ENCODE measurements at places on chromosomes 1 and 21.

GRCh38 chr1:89710498-89711139, 77.7 kb downstream of the LRRC8C start:
- DNase-seq: no peak

DNA sequence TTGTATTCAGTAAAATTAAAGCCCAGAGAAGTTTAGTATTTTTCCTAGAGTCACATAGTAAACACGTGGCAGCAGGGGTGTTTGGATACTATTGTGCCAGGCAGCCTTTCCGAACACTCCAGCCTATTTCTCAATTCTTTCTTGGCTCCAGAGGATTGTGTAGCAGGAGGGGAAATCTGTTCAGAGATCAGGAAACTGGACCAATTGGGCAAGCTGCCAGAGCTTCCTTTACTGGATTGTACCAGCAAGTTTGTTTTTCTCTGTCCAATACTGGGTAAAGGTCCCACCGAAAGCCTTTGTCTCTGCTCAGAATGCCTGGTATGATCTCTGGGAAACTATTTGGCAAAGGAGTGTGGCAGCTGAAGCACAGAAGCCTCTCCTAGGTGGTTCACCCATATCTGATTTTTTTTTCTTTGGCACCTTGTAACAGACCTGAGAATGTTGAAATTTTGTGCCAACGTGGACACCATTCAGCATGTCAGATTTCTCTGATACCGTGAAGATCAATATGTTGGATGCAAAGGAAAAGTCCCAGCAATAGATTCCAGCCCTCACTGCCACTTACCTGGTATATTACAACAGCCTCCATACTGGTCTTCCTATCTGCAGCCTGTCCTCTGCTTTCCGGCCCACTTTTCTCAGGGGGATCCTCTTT, 126.2 kb downstream of the FGGY start:
- no peak for DNase-seq

DNA sequence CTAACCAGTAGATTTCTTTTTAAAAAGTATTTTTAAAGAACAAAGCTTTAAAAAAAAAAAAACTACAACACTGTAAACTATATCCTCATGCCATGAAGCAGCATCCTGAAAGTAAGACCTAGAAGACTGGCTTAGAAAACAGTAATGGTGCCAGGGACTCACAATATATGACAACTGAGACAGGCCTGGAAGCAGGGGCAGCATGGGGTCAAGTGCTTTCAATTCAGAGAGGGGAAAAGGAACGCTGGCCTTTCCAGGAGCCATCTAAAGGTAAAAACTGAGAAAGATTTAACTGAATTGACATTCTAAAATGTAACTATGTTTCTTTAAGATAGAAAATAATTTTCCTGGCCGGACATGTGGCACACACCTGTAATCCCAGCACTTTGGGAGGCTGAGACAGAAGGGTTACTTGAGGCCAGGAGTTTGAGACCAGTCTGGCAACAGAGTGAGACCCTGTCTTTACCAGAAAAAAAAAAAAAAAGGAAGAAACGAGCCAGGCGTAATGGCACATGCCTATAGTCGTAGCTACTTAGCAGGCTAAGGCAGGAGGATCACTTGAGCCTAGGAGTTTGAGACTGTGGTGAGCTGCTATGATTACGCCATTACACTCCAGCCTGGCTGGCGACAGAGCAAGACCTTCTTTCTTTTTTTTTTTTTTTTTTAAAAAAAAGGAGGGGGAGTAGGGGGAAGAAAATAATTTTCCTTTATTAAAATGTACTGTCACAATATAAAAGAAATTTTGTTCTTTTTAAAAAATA, 54.1 kb downstream of the SLC35D1 start:
- no peak for DNase-seq

DNA sequence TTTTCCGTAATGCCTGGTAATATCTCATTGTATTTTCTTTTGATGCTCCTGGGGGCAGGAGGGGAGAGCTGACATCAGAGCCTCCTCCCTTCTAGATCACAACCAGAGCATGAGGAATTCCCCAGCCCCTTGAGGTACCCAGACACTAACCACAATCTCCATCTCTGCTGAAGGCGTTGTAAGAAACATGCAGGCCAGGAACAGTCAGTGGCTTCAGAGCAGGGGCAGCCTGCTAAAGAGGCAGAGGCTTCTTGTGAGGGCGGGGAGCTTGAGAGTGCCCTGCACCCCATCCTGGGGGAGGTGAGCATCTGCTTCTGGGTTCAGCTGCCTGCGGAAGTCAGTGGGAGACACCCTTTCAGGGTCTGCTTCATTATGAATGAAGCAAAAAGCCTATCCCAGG, 19.0 kb downstream of the MAPKAPK2 start:
- no peak for DNase-seq

- DNase-seq: no peak
Observed at GRCh38 chr1:201849372-201850052, 20.6 kb downstream of the IPO9 start.

DNA sequence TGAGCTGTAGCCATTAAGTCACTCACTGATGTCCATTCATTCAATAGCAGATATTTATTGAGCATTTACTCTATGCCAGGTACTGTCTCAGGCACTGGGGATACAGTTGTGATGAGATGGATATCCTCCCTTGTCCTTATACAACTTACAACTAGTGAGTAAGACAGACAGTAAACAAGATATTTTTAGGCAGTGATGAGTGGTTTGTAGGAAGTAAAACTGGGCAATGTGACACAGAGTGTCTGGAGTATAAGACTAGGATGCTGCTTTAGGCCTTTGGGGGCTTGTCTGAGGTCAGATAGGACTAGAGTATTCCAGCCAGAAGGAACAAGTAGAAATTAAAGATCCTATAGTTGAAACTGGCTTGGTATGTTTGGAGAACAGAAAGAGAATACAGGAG, 41.4 kb downstream of the NOS1AP start:
- no peak for DNase-seq

- DNase-seq: no peak
Observed at GRCh38 chr1:60678391-60678790, 404.0 kb upstream of the NFIA start.

DNA sequence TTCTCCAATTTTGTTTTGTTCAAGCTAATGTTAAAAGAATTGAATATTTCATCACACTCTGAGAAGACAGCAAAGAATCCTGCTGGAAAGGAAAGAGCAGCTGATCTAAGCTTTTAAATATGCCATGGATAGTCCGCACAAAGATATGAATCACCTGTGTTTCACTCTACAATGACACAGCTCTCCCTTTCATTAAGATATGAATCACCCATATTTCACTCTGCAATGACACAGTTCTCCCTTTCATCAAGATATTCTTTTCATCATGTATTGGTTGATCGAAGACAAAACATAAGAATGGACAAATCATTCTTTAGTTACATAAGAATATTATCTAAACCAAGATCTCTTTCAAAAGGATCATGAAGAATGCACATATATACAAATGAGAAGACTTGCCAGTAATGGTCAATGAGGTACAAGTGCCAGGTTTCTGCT, 367.3 kb downstream of the SMYD3 start:
- DNase-seq: no peak

- DNase-seq: no peak
Observed at GRCh38 chr1:227729881-227730629, 5.0 kb downstream of the JMJD4 start.

DNA sequence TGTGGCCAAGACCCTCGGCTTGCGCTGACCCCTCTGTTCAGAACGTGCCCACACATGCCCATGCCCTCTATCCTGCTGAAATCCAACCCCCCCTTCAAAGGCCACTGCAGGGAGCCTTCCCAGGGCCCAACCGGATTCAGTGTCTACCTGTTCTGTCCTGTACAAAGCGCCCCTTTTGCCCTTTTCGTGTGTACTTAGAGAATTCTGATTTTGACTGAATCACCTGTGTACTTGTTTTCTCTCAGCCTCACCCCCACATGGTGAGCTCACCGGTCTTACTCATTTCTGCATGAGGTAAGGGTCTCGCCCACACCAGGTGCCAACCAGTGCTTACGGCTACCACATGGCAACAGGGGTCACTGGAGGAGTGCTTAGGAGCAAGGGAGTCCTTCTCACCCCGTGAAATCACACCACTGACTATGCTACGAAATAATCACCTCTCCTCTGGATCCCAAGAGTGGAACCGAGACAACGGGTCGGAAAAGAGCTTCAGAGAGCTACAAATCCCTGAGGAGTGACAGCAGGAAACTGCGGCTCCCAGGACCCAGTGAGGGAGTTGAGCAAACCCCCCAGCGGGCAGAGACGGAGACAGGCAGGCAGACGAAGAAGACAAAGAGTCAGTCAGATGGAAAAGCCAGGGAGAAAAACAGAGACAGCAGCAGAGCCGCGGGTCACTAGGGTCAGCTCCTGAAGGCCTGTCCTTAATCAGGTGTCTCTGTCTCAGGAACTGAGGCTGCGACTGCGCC, 2.1 kb upstream of the S100A2 start:
- no peak for DNase-seq

- no peak for DNase-seq
Observed at GRCh38 chr1:99603699-99604560, 42.0 kb upstream of the PALMD start.

GRCh38 chr1:174447866-174448530, at the start of gene GPR52:
Gene GPR52 (plus strand): TSS chr1:174447964. CDS start chr1:174448112, 148 bp downstream.
- no peak for DNase-seq

DNA sequence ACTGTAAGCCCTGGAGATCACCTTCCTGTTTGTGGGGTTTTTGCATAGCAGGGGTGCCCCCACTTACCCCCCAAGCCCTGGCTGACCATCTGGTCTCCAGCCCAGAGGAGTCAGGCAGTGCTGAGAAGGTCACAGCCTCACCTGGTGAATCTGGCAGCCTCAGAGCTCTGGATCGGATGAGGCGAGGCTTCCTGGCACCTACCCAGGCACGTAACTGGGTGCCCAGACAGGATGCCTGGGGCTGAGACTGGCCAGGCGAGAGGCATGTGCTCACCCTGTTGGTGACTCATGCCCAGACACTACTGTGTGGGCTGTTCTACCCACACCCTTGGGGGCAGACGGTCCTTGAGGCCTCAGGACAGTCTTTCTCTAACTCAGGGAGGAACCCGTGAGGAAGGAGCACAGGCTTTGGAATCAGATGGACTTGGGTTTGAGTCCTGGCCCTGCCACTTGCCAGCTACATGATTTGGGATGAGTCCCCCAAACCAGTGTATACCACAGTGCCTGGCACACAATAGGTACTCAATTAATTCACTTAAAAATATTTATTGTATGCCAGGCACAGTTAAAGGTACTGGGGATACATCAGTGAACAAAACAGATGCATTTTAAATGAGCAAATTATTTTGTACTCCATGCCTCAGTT, 15.1 kb upstream of the PADI3 start:
- DNase-seq: no peak

DNA sequence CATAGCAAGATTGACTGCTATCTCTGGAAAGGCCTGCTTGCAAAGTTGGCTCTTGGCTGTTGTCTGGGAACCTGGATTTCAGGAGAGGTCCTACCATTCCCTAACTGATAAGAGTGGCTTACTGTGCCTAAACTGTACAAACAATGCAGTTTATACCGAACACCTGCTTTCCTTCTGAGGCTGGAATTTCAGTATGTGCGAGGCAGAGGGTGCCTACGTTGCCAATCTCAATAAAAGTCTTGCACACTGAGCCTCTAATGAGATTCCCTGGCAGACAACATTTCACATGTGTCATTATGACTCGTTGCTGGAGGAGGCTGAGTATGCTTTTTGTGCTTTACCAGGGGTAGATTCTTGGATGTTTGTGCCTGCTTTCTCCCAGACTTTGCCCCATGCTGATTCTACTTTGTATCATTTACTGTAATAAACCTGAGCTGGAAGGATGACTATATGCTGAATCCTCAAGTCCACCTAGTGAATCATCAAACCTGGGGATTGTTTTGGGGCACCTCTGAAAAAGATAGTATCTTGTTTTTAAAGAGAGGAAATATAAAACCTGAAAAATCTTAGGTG, 58.9 kb upstream of the GNG4 start:
- no peak for DNase-seq

GRCh38 chr1:94231746-94232145, 5.6 kb downstream of the ARHGAP29 start:
- no peak for DNase-seq
